ENCODE measurements at places on chromosomes 12 and 14.

GRCh38 chr12:87828382-87828973 lies 200.7 kb downstream of the C12orf50 start:
- no peak for DNase-seq

DNA sequence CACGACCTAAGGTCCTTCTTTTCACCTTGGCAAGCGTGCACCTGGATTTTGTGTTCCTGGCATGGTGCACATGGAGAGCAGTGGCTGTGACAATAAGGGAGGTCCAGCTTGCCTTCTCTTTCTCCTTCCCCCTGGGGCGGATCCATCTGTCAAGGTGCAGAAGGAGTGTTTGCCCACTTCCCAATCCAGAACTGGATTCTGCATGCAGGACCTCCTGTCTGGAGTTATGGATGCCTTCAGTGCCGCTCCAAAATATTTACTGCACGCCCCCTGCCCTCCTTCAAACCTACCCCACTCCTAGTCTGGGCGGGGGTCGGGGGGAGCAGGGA lies 192.7 kb downstream of the DPF3 start:
- no peak for DNase-seq

DNA sequence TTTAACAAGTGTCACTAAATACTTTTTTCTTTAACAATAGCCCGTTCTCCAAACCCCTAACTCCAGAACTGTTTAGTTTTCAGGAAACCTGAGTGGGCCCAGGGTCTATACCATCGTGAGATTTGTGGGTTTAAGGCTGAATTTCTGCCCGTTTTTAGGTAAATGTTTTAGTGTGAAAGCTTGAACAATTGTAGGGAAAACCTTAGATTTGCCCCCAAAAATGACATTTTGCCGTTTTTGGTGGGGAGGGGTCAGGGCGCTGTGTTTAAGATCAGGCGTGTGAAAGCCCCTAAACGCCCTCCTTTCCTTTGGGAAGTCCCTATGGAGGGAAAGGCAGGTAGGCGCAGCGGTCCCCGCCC lies 320 bp upstream of the PRPF39 start:
- DNase-seq = no peak

GRCh38 chr14:91284146-91284790 lies 39.8 kb upstream of the GPR68 start:
- DNase-seq = no peak

DNA sequence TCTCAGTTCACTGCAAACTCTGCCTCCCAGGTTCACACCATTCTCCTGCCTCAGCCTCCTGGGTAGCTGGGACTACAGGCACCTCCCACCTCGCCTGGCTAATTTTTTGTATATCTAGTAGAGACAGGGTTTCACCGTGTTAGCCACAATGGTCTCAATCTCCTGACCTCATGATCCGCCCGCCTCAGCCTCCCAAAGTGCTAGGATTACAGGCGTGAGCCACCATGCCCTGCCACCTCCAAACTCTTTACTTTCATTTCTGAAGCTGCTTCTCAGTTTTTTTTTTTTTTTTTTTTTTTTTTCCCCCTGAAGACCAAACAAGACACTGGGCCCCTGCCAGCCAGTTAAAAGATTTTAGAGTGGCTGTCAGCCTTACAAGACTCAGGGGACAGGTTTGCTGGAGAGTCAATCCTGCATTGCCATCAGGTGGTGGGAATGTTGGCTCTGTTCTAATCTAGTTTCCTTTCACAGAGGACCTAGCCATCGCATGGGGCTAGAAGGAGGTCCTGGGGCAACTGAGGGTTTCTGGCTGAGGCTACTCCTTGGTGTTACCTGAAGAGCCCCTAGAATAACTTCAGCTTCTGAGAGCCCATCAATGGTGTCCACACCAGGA lies 37.4 kb upstream of the HIGD1C start:
- no peak for DNase-seq

GRCh38 chr14:77151918-77152588 lies 10.5 kb upstream of the ZDHHC22 start:
- DNase-seq = no peak

GRCh38 chr14:100152091-100152490 lies 7.4 kb downstream of the DEGS2 start:
- no peak for DNase-seq

- DNase-seq = no peak
These were observed 32.5 kb downstream of the VWF start for GRCh38 chr12:6091786-6092566.

GRCh38 chr14:50039734-50040400 lies 76.5 kb downstream of the VCPKMT start:
- no peak for DNase-seq

Data from memory B cell (primary cell).